ENCODE measurements at places on chromosomes 5 and 9.

- DNase-seq, result no peak
Observed at GRCh38 chr5:145633474-145633873, 201.7 kb downstream of the PRELID2 start.

DNA sequence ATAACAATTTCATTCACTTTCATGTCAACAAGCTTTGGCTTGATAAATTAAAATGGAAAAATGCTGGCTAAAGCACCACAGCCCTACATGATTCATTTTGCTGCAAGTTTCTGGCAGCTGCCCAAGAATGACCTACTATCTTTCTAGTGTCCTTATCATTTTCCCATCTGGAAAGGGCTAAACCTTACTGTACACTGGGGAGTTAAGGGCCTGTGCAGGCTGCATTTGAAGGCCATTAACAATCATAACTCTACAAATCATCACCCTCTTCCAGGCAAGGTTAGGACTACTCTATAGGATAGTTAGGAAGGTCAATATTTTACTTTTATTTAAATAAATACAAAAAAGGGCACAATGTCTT, 579.7 kb upstream of the ZNF608 start:
- DNase-seq, result no peak

DNA sequence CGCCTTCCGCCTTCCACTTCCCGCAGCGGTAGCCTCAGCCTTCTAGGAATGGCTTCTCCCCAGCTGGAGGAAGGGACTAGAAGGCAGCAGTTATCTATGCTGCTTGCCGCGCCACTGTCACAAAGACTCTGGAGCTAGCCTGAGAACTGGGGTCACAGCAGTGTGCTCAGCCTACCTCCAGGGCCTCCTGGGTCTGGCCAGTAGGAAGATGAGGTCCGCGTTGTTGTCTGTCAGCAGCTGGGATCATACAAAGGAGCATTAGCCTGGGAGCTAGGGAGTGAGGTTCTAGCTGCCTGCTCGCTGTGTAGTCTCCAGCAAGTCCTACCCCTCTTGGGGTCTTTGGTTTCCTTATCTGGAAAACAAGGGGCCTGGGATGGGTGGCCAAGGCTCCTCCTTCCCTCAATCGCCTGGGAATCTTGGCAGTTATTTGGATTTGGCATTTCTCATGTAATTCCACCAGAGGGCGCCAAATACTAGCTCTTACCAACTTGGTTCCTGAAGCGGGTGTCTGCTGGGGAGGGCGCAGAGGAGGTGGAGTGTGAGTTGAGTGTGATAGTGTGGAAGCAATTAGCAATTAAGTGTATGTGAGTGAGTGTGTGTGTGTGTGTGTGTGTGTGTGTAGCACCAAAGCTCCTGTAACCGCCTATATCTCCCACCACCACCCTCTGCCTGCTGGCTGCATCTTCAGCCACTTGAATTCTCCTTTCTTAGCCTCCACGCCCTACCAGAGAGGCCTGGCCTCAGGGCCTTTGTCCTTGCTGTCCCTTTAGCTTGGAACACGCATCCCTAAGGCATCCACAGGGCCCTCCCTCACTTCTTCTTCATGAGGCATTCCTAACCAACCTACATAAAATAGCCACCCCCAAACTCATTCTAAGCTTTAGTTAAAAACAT, 97.1 kb downstream of the ENTREP1 start:
- peak; percentile 15 for DNase-seq

- peak; percentile 71 for DNase-seq
Observed at GRCh38 chr9:93962561-93963440, 7.6 kb upstream of the BARX1 start.

DNA sequence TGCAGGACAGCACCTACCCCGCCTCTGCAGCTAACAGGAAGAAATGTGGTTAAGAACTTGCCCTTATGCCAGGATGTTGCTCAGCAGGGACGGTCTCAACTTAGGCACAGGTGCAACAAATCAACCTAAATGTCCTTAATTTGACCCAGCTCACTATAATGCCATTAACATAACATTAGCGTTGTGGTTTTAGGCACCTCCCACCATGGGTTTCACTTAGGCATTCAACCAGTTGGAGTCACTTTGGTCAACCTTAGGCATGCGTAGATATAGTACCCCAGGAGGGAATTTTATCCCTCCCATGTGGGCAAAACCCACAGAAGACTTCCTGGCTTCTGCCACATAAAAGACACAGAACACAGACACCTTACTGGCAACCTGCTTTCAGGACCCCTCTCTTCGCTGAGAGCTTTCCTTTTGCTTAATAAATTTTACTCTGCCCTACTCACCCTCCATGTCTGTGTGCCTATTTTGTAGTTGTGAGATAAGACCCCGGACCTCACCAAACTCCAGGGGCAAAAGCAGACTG, 8.7 kb upstream of the ERAP1 start:
- no peak for DNase-seq

DNA sequence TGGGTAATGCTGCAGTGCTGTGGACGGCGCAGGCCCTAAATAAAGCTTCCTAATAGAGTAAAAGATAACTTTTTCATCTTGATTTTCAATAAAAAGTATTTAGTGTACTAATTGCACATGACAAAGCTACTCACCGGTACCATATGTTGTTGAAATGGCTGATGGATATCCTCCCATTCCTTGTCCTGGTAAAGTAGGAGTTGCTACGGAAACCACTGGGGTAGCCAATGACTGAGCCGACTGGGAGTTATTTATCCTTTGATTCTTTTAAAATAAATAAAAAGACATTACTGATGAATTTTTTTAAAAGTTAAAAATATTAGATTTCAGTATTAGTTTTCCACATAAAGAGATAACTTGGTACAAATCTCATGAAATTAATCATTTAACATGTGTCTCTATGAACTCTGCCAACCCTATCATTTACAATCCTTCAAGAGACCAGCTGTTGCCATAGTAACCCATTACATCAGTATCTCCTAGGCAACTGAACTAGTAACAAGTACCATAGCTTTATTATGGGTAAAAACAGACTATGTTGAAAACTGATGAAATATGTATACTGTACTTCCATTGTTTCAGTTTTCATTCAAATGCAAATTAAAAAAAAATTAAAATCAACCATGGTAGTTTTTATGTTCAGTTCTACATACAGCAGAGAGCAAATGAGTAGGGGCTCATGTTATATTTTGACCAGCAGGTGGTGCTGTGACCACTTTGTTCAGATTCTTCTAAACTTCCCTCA, 153.7 kb downstream of the MEF2C start:
- peak; percentile 43 for DNase-seq

- no peak for DNase-seq
Observed at GRCh38 chr5:134887593-134888159, 13.5 kb downstream of the TXNDC15 start.

- DNase-seq, result no peak
Observed at GRCh38 chr5:132464156-132464939, 26.2 kb downstream of the IRF1 start.

GRCh38 chr5:171596391-171596878, 177.0 kb downstream of the FGF18 start:
- no peak for DNase-seq

- no peak for DNase-seq
Observed at GRCh38 chr5:113215401-113216060, 219.3 kb downstream of the TSSK1B start.

GRCh38 chr5:151862811-151863472, 61.7 kb downstream of the GLRA1 start:
- no peak for DNase-seq

- no peak for DNase-seq
Observed at GRCh38 chr5:107512029-107512428, 158.7 kb downstream of the EFNA5 start.

DNA sequence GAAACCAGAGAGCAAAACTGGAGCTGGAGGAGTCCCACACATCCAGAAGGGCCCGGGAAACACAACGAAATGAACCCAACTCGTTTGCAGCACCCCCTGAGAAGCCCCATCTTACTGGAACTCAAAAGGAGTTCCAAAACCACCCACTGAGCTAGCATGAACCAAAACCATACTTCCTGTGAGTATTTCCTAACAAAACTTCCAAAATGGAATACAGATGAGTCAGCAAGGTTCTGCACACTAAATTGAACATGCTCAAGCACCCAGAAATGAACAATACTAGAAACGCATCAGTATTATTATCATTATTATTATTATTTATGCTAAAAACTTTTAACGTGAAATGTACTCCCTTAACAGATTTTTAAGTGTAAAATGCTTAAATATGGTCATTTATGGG, 8.0 kb upstream of the SPOCK1 start:
- no peak for DNase-seq

DNA sequence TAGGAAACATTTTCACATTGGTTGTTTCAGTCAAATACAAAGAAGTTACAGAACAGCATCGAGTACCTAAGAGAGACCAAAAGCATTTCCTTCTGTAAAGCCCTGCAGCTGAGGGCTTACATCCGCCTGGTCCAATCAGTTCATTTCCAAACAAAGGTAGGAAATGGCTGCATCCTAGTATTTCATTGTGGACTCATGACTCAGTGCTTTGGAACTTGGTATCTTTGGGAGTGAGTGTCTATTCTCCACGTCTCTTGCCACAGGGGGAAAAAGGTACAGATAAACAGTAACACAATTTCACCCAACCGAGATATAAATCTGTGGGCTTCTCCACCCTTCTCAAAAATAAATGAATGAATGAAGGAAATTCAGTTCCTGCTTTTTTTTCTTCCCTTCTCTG, 75.4 kb downstream of the NFIB start:
- no peak for DNase-seq

GRCh38 chr9:113646946-113647914, 183.7 kb downstream of the RGS3 start:
- no peak for DNase-seq

- DNase-seq, result no peak
Observed at GRCh38 chr5:125484272-125484741, 737.9 kb upstream of the ZNF608 start.

DNA sequence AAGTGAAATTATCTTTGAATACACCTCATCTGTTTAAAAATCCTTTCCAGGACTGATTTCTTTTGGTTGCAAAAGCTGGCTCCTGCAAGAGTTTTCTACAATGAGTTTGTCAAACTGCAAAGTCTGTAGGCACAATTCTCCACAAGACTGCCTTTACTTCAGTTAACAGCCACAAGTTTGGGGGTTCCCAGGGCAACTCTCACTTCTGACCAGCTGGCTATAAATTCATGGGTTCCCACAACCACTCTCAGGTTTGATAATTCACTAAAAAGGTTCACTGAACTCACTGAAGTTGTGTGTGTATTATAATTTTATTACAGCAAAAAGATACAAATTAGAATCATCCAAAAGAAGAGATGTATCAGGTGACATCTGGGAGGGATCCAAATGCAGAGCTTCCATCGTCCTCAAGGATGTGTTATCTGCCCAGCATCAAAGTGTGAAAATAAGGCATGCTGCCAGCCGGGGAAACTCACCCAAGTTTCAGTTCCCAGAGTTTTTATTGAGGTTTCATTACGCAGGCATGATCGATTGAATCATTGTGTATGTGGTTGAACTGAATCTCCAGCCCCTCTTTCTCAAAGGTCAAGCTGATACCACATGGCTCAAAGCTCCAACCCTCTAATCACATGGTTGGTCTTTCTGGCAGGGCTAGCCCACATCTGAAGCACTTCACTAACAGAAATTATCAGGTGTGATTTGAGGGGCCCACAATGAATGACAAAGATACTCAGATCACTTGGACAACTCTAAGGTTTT, 19.0 kb upstream of the PSIP1 start:
- DNase-seq, result no peak

GRCh38 chr9:129344641-129345495, 166.8 kb upstream of the IER5L start:
- DNase-seq, result no peak

- DNase-seq, result no peak
Observed at GRCh38 chr9:121088576-121088975, 13.8 kb downstream of the CNTRL start.

DNA sequence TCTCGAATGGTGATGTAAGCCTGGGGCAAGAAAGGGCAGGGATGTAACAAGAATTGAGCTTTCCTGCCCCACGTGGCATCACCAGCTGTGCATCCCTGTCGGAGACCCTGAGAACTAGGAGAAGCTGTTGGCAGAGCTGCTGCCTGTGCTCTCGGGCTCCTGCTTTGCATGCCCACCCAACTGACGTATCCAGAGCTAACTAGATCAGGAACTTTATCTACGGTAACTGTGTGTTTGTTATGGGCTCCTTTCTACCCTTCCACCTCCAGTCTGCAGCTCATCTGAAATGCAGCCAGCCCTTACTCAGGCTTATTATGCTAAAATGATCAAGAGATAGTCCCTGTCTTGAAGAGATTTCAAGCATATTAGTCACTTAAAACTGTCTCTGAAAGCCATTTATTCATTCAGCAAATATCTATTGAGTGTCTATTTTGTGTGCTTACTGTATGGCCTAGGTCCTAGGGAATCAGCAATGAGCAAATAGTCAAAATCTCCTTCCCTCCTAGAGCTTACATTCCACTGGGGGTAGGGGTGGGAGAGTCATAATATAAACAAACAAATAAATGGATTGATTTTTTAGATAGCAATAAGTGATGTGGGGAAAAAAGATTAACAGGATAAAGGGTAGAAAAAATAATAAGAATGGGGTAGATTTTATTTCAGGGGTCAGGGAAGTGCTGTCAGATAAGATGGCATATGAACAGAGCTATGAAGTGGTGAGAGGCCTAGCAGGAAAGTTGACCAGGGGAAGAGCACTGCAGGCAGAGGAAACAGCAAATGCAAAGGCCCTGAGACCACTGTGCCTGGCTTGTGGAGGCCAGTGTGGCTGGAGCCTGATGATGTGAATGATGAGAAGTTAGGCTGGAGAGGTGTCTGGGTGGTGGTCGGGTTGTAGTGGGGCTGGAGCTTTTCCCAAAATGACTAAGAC, 118.2 kb downstream of the GALNT10 start:
- DNase-seq, result no peak

DNA sequence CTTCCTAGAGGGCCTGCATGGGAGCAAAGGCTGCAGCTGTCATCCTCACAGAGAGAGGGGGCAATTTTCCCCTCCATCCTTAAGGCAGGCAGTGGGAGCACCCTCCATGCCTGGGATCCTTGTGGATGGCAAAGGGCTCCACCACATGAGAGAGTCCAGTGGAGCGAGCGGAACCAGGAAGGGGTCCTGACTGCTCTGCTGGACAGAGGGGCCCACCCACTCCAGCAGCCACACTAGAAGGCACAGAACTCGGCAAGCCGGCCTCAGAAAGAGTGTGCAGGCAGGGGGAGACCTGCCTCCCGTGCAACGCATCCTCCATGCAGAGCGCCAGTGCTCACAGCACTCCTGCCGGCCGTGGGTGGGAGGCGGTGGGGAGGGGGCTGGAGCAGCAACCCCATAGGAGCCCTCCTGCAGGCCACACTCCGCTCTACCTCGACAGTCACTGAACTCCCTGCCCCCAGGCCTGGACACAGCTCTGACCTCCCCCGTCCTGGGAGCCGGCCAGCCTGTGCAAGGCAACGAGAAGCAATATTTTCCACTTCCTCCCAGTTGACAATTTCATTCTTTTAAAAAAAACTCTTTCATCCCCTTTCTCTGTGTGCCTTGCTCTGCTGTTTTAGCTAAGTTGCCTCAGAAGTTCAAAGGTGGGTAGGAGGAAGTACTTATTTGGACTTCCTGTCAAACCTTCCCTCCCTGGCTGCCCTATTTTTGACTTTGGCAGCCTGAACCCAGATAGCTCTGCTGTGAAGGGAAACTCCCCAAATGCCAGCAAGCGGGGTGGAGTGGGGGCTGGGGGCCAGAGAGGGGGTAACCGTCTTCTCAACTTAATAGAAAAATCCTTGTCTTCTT, 5.3 kb upstream of the LCP2 start:
- no peak for DNase-seq

- no peak for DNase-seq
Observed at GRCh38 chr5:103262422-103262871, 3.9 kb downstream of the MACIR start.

GRCh38 chr9:71858812-71859211, 52.2 kb downstream of the ABHD17B start:
- peak; percentile 24 for DNase-seq
